Heart left ventricle (tissue), 16 donors: ENCODE measurements at places on chromosomes 7 and 10.

DNA sequence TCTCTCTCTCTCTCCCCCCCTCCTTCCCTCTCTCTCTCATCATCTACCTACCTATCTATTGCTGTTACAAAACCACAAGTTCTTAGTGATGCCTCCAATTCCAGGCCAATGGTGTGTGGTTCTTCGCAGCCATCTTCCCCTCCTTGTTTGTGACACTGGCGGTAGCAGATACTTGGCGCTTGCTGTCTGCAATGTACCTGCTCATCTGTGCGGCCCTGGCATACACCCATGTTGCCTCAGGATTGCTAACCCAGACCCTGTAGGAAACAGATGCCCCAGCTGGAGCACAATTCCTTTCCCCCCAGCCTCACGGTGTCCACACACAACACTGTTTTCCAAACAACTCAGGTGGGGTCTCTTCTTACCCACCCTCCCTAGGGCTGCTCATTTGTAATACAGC lies 13.6 kb upstream of the DPYSL4 start:
- no peak for DNase-seq

- no peak for DNase-seq
These were observed 154.6 kb upstream of the GDF10 start for GRCh38 chr10:47145290-47145934.

- DNase-seq: peak; percentile 78
These were observed 11.1 kb upstream of the ACSL5 start for GRCh38 chr10:112362833-112363232.

DNA sequence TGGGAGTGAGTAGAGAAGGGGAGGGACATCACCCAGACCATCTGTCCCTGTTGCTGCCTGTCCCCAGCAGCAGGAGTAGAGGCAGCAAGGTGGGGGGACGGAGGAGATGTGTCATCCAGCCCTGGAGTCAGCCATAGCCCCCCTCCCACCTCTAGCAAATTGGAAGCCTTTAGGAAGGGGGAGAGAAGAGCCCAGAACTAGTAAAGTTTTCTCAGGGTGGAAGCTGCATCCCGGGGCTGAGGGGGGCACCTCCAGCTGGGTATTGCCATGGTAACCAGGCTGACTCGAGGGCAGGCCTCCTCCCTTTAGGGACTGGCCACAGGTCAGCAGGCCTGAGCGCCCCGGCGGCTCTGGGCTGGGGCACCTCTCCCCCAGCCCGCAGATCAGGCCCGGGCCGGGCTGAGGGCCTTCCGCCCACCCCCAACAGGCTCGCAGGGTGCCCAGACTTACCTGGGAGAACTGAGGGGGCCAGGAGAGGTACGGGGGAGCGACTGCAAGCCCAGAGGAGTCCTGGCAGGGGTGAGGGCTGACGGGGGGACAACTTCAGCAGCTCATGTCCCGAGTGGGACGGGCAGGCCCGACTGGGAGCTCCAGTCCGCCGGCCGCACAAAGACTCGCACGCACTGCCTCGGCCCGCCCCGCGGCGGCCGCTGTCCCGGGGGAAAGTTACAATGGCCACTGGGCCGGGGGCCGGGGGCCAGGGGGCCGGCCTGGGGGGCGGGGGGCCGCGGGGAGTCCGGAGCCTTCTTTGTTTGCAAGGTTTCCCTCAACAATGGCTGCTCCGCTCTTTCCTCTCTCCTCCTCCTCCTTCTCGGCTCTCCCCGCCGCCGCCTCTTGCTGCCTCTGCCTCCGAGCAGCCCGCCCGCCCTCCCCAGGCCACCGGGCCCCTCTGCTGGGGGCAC lies 6.0 kb downstream of the LDB1 start:
- peak; percentile 73 for DNase-seq

DNA sequence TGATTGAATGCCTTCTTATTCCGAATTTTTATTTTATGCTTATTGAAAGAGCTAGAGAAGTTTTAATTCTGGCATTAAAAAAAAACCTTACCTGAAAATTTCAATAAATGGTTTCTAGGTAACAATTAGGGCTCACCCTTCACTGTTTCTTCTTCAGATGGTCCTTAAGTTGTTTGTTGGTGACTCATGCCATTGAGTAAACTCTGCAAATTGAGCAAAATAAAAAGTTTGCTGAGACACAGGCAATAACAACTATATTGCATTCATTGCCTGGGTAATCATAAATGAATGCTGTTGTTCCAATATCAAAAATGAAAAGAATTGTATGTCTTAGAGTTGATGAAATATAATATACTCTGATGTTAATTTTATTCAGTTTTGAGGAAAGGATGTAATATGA lies 300.3 kb downstream of the CDK14 start:
- no peak for DNase-seq

DNA sequence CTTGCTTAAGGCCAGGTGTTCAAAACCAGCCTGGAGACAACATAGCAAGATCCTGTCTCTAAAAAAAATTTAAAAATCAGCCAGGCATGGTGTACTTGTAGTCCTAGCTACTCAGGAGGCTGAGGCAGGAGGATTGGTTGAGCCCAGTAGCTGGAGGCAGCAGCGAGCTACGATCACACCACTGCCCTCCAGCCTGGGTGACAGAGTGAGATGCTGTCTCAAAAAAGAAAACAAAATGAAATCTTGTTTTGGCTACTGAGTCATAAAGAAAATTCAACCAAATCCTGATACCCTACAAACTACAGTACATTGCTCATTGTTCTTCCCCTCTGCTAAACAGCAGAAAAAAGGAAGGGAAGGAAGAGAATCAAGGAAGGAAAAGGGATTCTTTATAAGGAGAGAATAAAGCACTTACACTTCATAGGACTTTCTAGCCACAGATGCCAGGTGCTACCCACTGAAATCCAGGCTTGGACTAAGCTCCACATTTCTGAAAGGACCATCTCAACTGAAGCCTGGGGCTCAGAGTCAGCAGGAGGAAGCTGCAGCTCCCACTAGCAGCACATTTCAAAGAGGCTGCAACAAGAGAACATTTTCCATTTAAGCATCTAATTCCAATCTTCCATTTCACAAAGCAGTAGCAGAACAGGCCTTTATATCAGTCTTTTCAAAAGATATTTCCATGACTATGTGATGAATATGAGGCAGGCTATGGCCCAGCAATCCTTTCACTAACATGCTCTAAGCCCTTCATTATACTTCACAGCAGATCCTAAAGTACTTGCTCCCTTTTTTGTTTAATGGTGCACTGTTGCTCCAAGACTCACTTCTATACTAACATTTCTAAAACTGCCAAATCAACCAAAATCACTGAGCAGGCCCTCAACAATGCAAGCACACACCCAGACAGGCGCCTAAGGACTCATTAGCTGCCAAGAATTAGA lies 13.5 kb downstream of the TNPO3 start:
- no peak for DNase-seq

- DNase-seq: no peak
These were observed 21.4 kb upstream of the CPVL start for GRCh38 chr7:29167721-29168120.

- no peak for DNase-seq
These were observed 805 bp downstream of the ZNF736 start for GRCh38 chr7:64314566-64314965.

GRCh38 chr10:125340903-125341302 lies 180.5 kb upstream of the CTBP2 start:
- DNase-seq: no peak
